ENCODE measurements at places on chromosomes 12 and 14.

DNA sequence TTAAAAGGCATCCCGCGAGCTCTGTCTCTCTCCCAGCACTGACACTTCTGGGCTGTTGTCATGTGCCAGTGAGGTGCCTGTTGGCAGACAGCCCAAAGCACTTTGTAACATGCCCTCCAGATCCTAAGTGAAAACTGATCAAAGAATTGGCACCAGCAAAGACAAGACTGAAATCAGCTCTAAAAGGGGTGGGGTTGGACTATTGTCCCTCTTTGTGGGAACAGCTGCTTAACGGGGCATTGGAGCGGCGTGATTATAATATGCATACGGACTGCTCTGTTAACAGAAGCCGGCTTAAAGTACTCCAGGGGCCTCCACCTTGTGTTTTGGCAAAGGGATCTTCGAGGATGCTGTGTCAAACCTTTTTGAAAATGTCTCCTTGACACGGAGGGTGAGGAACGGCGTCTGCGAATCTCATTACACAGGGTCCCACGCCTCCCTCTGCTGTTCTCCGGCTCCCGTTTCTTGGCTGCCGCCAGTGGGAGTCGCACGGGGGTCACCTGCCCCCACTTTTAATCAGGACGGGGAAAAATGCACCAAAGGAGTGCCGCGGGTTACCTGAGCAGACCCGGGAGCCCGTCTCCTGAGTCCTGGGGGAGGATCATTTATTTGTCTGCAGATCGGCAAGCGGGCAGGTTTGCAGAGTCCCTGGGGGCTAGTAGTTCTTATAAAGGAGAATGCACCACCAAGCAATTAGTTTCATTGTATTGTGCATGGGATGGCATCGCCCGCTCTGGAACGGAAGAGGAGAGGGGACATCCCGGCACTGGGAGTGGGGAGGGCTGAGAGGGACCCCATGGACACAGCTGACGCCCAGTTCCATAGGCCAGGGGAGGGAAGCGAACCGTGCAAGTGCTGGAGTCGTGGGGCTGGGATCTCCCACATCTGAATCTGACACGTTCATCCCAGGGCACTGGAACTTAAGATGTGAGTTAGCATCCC is 44.3 kb downstream of the SPRING1 start:
- DNase-seq, result peak; percentile 69

GRCh38 chr14:75368333-75368732 is 59.5 kb upstream of the JDP2 start:
- peak; percentile 5 for DNase-seq

DNA sequence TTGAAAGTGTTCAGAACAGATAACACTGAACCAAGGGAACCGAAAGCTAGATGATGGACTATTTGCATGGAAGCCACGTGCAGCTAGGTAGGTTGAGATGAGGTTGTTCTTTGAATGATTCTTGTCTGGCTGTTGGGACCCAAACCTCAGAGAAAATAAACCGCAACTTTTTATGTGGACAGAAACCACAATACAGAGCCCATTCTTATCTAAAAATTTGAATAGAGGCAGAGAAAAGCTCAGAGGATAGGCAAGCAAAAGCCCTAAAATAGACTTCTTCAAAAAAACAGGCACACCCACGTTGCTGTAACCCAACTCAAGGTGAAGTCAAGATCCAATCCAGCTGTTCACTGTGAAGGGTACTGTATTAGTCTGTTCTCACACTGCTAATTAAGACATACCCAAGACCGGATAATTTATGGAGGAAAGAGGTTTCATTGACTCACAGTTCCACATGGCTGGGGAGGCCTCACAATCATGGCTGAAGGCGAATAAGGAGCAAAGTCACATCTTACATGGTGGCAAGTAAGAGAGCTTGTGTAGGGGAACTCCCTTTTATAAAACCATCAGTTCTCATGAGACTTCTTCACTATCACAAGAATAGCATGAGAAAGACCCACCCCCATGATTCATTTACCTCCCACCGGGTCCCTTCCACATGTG is 353.8 kb downstream of the AACS start:
- no peak for DNase-seq

- no peak for DNase-seq
Measured at GRCh38 chr12:66118240-66118891, 12.2 kb downstream of the LLPH start.

DNA sequence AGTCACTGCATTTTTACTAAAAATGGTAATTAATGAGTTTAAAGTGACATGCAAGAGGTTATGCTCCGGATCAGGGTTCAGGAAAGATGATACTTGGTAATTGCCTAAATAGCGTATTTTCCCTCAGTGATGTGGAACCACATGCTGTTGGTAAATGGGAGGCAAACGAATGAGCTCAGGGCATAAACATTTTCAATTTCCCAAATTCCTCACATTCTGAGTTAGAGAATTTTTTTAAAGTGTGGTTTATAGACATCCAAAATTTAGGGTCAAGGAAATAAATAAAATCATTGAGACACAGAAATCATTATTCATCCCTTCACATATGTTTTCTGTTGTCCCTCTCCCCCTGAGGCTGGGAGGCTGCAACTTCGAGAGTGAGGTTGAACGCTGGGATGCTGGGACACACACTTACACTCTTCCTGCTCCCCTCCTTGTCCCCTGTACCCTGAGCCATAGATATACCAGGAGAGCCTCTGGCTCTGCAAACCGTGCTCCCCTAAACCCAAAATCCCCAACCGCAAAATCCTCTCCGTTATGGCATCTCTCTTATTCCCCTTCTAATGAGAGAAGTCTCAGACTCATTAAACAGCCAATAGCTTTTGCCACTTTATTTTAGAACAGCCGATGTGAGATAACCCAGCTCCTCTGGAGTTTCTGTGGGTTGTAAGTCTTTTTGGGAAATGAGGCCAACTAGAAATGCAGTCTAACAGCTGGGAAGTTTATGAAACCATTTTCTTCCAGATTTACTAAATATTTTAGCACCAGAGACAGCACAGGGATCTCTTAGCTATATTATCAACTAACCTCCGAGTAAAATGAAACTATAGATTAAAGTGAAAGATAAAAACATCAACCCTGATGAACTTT is 21.4 kb upstream of the ADGRD1 start:
- no peak for DNase-seq

DNA sequence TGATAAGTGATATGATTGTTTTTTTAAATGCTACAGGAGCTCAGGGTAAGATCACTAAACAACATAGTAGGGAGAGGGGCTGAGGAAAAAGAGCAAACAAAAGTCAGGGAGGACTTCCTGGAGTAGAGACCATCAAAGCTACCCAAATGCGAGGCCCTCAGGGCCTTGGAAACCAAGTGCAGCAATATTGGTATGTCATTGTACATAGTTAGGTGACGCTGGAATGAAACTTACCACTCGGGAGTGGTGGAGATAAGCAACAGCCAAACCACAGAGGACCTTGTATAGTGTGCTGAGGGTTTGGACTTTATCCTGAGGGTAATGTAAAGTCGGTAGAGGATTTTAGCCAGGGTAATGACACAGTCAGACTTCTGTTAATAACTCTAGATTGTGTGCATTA is 13.8 kb downstream of the KITLG start:
- no peak for DNase-seq

DNA sequence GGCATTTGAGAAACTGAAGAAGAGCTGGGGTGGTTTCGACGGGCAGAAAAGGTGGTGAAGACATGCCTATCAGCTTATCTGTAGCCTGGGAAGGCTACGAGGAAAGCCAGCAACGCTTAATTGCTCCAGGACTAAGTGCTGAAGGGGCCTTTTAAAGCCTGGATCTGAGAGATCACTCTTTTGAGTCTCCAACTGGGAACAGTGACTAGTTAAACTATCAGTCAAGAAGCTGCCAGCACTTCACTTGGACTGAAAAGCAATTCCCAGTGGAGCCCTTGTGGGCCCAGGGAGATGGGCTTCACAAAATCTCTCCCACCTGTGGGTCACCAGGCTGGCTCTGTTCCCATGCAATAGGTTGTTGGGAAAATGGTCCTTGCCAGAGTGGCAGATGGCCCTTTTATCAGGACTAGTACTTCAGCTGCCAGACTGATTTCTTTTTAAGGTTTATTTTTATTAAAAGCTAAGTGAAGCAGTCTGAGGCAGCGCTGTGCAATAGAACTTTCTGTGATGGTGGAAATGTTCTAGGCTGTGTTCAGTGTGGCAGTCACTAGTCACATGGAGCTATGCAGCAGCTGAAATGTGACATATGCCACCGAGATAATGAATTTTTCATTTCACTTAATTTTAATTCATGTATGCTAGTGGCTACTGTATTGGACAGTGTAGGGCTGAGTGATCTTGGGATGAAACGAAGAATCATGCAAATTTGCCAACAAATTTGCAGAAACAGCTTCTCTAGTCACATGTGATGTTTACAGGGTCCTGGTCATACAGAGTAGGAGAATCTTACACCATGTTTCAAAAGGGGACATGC is 276.8 kb downstream of the PCNX1 start:
- peak; percentile 41 for DNase-seq

DNA sequence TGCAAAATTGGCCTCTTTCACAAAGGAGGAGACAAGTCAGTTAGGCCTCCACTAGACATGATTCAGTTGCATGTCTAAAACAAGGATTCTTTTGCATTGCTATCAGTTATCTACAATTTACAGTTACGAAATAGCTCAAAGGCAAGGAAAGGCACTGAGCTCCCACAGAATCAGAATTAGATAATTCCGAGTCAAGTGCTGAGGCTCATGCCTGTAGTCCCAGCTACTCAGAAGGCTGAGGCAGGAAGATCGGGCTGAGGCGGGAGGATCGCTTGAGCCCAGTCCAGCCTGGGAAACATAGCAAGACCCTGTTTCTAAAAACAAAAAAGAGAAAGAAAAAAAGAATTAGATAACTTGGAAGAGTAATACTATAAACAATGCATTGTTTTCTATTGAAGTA is 12.3 kb upstream of the RTRAF start:
- DNase-seq, result no peak

DNA sequence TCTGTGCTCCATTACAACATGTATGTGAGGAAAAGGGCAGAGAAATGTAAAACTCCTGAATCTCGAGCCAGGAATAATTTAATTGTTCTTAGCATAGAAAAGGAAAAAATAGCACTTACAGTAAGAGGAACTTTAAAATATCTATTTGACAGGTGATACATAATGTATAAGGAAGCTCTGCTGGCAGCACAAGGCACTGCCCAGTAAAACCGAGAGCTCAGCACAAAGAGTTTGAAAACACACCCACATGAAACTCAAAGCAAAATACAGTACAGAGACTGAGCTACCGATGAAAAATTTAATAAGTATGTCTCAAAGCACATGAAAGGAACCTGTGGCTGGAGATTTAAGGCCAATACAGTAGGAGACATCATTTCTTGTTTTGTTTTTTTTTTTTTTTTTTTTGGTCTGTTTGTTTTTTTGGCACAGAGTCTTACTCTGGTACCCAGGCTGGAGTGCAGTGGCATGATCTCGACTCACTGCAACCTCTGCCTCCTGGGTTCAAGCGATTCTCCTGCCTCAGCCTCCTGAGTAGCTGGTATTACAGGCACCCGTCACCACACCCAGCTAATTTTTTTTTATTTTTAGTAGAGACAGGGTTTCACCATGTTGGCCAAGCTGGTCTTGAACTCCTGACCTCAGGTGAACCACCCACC is 19.2 kb downstream of the CLIP1 start:
- no peak for DNase-seq

DNA sequence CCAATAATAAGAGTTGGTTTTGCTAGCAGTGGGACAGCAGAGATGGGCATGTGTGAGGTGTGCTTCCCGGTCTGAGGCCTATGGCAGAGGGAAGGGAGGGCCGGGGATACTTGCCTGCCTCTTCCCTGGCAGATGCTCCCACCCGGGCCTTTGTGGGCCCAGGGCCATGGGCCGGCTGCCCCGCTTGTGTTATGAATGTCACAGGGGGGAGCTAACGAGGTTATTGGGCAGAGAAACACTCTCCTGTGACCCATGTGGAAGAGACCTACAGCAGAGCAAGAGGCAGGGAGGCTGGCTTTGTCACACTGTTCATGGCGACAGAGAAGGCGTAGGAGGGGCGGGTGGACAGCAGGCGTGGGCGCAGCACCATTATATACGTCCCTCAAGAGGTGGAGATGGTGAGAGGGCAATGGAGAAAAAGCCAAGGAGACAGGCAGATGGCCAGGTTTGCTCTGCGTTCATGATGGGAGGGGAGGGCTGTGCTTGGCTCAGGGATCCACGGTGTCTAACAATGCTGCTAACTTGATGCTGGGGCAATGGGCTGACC is 13.3 kb downstream of the CCND2 start:
- peak; percentile 43 for DNase-seq

- DNase-seq, result no peak
Measured at GRCh38 chr12:70590549-70591226, 46.5 kb downstream of the PTPRB start.

- no peak for DNase-seq
Measured at GRCh38 chr12:356276-356988, 32.7 kb downstream of the KDM5A start.

DNA sequence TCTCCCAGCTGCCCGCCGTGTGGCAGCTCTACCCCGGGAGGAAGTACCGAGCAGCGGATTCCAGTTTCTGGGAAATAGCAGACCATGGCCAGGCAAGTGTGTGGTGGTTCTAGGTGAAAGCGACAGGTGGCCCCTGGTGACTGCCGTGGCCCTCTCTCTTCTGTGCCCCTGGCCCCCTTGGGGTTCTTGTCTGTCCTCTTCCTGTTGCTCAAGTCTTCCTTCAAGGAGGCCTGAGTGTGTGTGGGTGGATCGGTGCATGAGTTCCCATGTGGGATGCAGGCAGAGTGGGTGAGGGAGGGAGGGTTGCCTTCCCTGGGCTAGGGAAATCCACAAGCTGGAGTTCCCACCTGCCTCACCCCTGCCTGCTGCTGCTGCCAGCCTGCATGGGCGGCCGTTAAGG is 4.6 kb downstream of the TCL1B start:
- DNase-seq, result peak; percentile 39

DNA sequence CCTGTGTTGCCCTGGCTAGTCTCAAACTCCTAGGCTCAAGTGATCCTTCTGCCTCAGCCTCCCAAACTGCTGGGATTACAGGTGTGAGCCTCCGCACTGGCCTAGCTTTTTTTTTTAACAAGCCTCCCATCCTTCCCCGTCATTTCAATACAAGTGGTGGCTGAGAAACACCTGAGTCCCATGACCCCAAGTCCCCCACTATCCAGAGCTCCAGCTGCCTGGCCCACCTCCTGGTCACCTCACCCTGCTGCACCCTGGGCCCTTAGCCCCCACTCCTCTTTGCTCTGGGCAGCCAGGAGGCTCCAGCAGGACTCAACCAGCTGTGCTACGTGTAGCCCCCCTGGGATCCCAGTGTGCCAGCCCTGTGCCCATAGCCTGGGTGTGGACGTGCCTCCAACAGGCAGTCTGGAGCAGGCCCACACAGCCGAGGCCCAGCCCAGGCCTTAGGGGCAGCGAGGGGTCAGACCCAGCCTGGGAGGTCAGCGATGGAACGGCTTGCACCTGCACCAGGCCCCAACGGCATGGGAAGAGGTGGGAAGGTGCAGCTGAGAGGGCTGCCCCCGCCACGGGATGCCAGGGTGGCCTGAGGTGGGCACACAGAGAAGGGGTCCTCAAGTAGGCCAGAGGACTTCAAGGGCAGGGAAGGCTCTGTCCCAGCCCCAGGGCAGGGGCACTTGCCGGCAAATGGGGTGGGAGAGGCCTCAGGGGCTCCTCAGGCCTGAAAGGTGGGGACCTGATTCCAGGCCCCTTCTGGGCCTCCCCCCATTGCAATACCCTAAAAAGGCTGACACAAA is 6.5 kb downstream of the AHNAK2 start:
- DNase-seq, result peak; percentile 44

All from endodermal cell (in vitro differentiated cells).